ENCODE measurements at places on chromosomes 4 and X.

GRCh38 chrX:106959901-106960300, 39.7 kb downstream of the CLDN2 start:
- DNase-seq = no peak

GRCh38 chr4:15906020-15906443, 32.5 kb downstream of the FGFBP1 start:
- DNase-seq = no peak

- DNase-seq = no peak
These were observed 41.2 kb downstream of the LONRF3 start for GRCh38 chrX:119015407-119016237.

DNA sequence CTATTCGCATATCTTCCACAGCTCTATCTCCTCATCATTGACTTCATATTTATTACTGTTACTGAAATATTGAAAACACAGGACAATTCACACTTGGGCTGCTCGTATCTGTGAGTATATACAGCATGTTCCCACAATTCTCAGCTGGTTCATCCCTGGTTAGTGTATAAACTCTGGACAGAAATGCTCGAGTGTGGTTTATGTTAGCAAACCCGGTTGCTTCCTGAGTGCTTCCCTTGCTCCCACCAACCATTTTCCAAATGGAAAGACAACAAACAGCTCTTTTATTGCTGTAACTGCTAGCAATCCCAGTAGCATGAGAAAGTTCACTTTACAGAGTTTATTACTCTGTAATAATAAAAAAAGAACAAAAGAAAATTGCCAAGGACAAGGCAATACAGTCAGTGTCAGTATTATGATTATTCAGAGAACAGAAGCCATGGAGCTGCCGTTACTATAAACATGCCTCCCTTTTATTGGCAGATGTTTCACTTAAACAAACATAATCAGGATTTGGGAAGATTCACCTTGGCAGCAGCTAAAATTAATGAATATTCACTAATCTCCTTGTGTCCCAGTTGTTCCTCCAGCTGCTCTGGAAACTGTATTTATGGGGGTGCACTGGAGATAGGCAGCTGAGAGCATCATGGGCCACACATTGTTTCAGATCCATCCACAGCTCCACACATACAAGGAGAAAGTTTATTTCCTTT, 134.1 kb upstream of the GUCY1A1 start:
- no peak for DNase-seq

DNA sequence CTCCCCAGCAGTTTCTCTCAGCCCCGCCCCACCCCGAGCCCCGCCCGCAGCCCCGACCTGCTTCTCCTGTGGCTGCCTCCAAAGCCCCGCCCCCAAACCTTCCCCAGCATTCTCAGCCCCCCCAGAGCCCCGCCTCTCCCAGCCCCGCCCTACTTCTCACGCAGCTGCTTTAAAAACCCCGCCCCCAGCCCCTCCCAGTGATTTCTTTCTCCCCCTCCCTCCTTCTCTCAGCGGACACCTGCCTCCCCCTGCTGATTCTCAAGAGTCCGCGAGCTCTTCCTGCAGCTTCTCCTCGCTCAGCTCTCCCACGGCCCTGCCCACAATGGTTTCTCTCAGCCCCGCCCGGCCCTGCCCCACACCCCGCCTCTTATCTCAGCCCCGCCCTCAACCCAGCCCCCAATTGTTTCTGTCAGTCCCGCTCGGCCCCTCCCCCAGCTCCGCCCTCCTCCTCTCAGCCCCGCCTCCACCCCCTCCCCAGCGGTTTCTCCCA, 636 bp upstream of the EOLA1 start:
- peak; percentile 74 for DNase-seq
